A172 (cell line): ENCODE measurements at places on chromosomes 1 and 21. TPM values are rescaled to one million over a fixed set of nuclear protein-coding genes. Genes with fewer than 3 reads are reported as not detected.

Gene PRAMEF27
- not detected in 2 replicates for total RNA-seq

Gene S100A2
- 41.3 and 63.0 TPM in 2 replicates for total RNA-seq

Gene CELA2A
- total RNA-seq, result not detected in 2 replicates

Gene TNFSF18
- 0.12 and 0.24 TPM in 2 replicates for total RNA-seq

Gene GPR37L1
- 0.03 and 0.60 TPM in 2 replicates for total RNA-seq

Gene CD101
- total RNA-seq, result not detected in 2 replicates

Gene SPRR5
- not detected in 2 replicates for total RNA-seq

Gene ITLN2
- total RNA-seq, result not detected in 2 replicates

Gene FAM72B
- total RNA-seq, result 7.0 and 15.3 TPM in 2 replicates

Gene AMY1B
- not detected in 2 replicates for total RNA-seq

Gene RAB7B
- 0.29 TPM in 2 replicates for total RNA-seq

Gene SLC45A3
- 11.1 and 13.0 TPM in 2 replicates for total RNA-seq

Gene SMCP
- not detected in 2 replicates for total RNA-seq
